Stimulated activated effector memory CD8-positive, alpha-beta T cell treated with anti-CD3 and anti-CD28 coated beads, Interleukin-12 subunit alpha, Interleukin-12 subunit beta, amount 100 ng/mL, for 72 hours (primary cell): ENCODE measurements at places on chromosomes 16 and 17.

DNA sequence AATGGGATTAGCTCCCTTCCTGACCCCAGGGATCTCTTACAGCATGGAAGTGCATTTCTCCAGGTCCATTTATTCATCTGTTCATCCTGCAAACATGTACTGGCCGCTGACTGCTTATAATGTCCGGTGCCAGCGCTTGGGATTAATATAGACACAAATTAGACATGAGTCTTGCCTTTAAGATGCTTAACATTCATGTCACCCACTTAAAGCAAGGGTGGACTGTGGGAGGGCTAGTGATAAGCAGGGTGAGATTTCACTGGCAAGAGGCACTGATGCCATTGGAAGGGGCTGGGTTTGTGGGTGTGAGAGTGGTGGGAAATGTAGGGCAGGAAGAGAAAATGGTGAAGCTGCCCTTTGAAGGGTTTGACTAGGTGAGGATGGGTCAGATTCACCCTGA lies 92.2 kb upstream of the MPHOSPH6 start:
- DNase-seq = no peak

DNA sequence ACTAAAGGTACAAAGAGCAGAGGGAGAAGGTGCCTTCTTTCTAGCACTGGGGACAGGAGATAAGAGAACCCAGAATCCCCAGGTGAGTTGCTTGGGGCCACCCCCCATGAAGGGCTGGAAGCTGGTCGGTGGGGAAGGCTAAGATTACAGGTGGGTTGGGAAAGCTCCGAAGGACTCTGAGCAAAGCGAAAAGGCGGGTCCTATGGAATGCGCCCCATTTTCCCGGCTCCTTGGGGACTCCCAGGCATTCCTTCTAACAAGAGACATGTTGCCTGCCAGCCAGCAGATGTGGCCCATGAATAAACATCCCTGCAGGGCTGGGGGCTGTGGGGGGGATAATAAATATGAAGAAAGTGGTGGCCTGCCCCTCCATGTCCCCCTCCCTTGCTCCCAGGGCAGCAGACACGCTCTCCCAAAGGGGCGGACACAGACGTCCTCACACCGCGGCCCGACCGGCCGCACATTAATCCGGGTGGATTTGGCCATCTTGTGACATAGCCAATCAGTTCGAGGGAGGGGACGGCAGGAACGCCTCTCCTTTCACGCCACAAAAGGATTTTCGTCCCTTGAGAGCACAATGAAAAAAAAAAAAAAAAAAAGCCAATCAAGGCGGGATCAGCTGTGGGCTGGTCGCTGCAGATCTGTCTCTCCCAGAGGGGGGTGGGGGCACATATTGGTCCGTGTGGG lies 98.5 kb downstream of the SOX9 start:
- no peak for DNase-seq

- no peak for DNase-seq
These were observed at the start of gene ELMO3 for GRCh38 chr16:67199011-67199807. ELMO3 (plus strand) TSS chr16:67199131; CDS start chr16:67199327, 196 bp downstream.

- no peak for DNase-seq
These were observed 353.1 kb upstream of the MON1B start for GRCh38 chr16:76837872-76838271.

GRCh38 chr17:68732301-68732749 lies 131.2 kb upstream of the FAM20A start:
- no peak for DNase-seq

DNA sequence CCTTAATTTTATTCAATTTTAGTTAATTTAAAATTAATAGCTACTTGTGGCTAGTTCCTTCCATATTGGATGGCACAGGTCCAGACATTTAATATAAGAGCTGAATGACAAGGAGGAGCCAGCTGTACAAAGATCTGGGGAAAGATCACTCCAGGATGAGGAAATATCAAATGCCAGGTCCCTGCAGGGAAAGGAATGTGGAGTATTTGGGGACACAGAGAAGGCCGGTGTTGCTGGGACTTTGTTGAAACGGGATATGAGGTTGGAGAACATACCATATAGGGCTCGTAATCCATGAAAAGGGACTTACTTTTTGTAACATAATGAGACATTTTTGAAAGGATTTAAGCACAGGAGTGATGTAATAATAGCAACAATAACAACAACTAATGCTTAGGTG lies 426.8 kb downstream of the HS3ST4 start:
- DNase-seq = no peak

DNA sequence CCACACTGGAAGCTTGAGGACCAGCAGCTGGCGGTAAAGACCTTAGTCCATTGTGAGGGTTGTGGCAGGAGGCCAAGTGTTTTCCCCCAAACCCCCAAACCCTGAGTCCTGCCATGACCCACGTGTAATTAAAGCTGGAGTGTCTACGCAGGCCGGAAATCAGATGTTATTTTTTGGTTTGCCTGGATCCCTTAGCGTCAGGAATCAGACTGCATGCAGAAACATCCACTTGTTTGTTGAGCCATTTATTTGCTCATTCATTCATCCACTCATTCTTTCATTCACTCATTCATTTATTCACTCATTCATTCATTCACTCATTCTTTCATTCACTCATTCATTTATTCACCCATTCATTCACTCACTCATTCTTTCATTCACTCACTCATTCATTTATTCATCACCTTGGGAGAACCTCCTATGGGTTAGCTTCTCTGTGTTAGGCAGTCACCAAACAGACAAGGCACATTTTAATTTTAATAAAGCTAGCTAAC lies 313.1 kb downstream of the MAF start:
- no peak for DNase-seq

DNA sequence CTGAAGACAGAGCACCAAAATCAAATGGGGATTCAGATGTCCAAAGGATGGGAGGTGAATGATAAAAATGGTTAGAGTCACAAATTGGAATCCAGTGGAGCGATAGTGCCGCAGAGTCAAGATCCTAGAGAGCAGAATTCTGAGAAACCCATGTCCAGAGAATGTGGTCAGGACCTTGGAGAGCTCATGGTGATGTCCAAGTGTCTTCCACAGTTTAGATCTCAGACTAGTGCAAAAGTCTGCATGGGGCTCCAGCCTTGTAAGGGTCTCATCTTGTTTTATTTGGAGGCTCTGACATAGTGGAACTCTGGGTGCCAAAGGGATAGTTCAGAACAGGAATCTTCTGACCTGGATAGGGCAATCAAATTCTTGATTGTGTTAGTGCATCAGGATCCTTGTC lies 245.9 kb upstream of the HSBP1 start:
- no peak for DNase-seq

DNA sequence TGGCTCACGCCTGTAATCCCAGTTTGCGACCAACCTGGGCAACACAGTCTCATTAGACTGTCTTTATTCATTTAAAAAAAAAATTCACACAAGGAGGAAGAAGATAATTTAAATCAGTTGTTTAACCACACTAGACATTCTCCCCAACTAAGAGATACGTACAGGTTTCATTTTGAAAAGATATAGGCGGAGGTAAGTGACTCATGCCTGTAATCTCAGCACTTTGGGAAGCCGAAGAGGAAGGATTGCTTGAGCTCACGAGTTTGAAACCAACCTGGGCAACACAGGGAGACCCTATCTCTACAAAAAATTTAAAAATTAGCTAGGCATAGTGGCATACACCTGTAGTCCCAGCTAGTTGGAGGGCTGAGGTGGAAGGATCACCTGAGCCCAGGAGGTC lies 5.3 kb downstream of the CMTM4 start:
- DNase-seq = no peak

DNA sequence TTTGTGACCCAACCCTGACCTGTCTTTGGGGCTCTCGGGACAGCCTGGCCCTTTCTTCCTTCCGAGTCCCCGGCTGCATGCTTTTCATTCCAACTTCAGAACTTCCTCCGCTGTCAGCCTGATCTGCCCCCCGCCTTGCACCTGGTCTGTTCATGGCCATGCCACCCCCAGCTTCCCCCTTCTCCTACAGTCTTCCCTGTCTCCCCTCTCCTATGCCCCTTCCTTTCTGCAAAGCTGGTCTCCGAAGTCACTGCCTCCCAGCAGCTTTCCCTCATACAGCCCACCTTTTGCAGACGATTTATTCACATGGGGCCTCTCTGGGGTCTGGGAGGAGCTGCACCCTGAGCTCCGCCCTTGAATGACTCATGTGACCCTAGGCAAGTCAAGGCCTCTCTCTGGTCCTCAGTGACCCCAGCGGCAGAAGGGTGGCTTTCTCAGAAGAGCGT lies 47.1 kb upstream of the SDK2 start:
- no peak for DNase-seq

DNA sequence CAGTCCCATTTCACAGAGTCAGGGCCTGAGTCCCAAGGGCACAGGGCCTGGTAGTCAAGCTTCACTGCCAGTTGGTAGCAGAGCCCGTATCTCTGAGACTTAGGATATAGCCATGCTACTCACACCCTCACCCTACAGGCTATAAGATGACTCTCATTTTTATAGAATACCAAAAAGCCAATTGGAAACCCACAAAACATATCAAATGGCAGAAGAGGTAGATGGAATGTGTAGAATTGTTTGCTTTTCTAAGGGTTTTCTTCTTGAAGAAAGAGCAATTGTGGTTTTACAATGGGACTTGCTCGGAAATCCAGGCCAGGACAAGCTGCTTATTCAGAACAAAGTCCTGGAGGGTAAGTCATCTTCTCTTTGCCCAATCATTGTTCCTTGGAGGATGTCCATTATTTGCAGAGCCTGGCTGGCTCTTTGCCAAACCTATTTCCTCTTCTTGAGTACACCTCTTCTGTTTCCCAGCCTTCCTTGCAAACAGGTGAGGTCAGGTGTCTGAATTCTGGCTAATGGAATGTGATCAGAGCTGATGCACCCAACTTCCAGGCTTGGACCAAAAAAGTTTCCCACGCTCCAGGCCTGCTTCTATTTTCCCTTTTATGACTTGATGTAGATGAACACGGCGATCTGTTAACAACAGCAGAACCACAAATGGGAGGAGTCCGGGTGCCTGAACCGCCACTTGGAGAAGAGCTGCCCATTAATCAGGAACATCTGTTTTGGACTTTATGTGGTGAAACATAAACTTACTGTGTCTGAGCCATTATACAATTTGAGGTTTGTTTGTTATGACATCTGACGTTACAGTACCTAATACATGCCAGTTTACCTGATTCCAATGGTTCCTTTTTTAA lies 16.9 kb upstream of the CCL22 start:
- DNase-seq = no peak

DNA sequence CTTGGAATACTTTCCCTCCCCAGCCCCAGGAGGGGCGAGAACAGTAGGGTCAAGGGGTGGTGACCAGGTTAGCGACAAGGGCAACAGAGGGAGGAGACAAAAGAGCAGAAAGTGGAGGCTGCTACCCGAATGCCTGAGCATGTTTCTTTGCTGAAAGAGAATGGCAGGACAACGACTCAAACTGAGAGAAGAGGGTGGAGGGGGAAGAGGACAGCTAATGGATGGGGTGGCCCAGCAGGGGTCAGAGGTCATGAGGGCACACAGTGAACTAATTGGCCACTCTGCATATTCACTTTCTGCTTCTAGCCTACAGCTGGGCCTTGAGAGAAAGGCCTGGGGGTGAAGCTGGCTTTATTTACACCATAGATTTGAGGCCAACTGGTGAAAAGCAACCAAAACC lies 19.1 kb upstream of the DDX52 start:
- DNase-seq = no peak

GRCh38 chr16:2252806-2253148 lies 1.4 kb upstream of the ECI1 start:
- no peak for DNase-seq

GRCh38 chr16:35195173-35195863 lies 1735.9 kb downstream of the TP53TG3F start:
- no peak for DNase-seq

DNA sequence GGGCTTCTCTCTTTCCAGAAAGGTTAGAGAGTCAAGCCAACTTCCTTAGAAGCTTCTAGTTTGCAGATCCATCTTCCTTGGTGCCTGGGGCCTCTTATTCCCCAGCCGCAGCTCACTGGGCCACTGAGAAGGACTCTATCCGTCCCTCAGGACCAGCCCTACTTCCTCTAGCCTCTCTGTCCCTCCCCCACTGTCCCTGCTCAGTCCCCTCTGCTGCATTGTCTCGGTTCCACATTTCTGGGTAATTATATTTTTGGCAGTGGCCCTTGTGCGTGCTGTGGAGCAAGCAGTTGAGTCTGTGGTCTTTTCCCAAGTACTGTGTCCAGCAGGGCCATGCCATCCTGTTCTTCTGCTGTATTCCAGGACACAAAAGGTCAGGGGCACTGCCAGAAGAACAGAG lies 17.8 kb downstream of the IRX3 start:
- no peak for DNase-seq

DNA sequence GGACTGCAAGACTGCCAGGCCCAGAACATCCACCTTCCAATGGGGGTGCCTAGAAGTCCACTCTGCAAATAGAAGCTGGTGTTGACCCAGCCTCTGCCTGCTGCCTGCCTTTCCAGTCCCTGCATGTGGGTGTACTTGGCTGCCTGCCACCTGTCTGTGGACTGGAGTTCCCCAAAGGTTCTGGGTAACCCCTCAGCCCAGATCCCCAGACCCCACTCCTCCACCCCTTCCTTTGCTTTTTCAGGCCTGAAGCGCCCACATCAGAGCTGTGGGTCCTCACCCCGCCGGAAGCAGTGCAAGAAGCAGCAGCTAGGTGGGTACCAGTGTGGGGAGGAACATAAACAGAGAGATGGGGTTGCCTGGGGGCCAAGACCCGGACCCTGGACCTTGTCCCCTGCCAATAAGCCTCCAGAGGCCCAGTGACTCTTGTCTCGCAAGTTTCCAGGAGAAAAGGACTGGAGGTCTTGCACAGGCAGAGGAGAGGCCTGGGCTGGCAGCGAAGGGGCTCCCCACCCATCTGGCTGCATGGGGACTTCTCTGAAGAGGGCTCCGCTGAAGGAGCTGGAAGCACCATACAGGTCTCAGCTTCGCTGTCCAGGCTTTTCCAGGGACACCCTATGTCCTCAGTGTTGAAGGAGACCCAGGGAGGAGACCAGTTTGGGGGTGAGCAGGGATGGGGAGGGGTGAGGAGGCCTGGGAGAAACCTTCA lies 34.3 kb downstream of the NLRC5 start:
- peak; percentile 79 for DNase-seq

DNA sequence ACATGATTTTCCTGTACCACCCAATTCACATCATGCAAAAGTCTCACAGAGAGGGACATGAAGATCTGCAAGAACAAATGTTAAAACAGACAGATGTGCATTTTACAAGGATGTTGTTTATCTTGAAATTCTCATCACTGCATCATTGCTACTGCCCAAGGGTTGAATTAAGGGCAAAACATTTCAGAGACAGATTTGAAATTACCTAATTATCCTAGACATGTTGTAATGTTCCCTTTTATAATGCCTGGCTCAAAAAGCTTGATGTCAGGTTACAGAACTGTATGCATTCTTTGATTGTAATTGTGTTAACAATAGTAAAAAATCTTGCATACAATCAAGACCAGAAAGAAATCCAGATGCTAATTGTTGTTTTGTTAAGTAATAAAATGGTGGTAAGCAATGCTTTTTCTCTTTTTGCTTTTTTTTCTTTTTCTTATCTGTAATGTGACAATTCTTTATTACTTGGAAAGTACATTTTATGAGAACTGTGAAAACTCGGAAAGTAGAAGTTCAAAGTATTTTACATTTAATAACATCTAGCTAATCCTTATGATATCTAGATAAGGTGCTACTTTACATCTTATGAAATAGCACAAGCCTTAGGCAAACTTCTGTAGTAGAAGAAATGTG lies 3.6 kb upstream of the DUSP14 start:
- DNase-seq = no peak
